ENCODE measurements at places on chromosomes 3 and 15.

GRCh38 chr3:30341851-30342250 lies 264.6 kb upstream of the TGFBR2 start:
- no peak for DNase-seq

- DNase-seq, result peak; percentile 4
These were observed 25.4 kb upstream of the SLC25A26 start for GRCh38 chr3:66195347-66195783.

- DNase-seq, result no peak
These were observed 94.3 kb downstream of the MITF start for GRCh38 chr3:69833591-69833990.

DNA sequence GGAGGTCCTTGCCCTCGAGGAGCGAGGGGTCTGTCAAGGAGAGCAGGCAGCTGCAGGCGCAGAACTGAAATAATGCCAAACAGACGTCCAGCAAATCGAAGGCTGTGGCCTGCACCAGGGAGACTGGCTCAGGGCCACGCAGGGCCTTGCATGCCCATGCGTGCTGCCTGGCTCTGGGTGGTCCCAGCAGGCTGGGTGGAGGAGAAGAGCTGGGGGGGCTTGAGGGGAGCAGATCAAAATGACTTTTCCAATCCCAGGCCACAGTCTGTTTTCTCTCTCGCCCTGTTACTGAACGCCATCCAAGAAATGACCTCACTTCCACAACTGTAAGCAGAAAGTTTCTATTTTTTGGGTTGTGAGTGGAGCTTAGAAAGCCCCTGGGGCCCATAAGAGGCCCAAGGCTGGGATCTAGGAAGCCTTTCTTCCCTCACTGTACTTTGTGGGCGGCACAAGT lies 96.9 kb upstream of the RPL32 start:
- no peak for DNase-seq

DNA sequence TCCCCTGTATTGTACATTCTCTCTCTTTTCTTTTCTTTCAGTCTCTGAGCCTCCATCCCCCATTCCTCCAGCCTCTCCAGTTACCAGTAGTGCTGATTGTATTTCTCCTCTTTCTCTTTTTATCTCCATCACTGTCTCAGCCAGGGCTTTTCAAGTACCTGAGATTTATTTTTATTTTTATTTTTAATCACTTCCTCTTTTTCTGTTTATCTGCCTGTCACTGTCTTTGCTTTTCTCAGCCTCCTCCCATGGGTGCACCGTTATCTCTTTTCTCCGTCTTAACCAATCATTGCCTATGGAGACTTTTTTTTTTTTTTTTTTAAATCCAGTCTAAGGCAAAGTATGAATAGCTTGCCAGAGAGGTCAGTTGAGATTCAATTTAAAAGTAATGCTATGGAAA lies 359.3 kb downstream of the GAP43 start:
- DNase-seq, result no peak

DNA sequence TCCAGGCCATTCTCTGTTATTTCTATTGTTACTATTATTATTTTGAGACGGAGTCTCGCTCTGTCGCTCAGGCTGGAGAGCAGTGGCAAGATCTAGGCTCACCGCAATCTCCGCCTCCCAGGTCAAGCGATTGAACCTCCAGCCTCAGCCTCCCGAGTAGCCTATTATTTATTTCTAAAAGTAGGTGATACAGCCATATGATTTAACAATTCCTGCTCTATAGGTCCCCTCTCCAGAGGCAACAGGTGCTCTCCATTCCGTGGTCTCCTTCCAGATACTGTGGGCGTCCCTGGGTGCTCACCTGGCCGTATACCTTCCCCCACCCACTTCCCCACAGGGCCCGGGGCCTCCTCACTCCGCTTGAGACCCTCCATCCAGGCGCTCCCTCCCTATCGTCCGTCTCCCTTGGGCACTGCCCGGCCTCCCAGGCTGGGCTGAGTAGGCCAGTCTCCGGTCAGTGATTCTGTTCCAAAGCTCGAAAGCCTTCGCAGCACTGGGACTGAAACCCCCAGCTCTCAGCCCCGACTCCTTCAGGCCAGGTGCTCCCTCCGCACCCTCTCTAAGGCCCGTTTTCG lies 708 bp upstream of the PTPN23 start:
- no peak for DNase-seq

GRCh38 chr15:35618260-35619188 lies 72.6 kb upstream of the DPH6 start:
- DNase-seq, result no peak

GRCh38 chr3:151357463-151357850 lies 27.1 kb downstream of the P2RY12 start:
- DNase-seq, result no peak

DNA sequence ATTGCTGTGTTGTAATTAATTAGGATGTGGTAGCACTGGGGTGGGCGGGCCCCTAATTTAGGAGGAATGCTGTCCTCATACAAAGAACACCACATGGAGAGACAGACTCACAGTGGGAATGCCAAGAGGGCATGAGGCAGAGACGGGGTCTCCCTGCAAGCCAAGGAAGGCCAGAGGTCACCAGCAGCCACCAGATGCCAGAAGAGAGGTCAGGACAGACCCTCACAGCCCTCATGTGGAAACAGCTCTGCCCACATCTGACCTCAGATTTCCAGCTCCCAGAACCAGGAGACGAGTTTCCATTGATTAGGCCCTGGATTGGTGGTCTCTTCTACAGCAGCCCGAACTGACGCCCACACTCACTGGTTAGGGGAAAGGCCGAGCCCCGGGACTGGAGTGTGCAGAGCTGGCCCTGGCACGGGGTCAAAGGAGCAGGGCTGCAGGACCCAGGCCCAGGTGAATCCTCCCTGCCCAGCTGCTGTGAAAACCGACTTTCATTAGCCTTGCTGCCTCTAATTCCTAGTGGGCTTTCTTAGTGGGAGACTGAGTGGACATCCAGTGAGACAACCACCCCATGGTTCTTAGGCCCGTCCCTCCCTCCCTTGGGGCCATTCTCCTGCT lies 43.0 kb upstream of the SLC41A3 start:
- no peak for DNase-seq

DNA sequence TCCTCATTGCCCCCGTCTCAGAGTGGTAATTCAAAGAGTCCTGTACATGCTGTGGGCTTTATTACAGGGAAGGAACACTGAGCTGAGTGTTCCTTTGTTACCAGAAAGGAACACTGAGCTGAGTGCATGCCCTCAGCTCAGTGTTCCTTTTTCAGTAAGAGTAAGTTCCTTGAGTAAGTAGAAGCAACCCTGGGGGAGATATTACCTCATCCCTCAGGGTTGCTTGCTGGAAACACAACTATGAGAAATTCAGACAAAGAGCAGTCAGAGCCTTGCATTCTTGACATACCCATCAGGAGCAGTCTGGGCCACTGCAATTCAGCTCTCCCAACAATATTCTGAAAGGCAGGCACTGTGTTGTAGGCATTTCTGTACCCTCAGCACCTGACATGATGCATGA lies 17.0 kb downstream of the CHRM5 start:
- no peak for DNase-seq

GRCh38 chr3:17473761-17474160 lies 268.7 kb downstream of the TBC1D5 start:
- DNase-seq, result no peak
